ENCODE measurements at places on chromosomes 2 and 18.

DNA sequence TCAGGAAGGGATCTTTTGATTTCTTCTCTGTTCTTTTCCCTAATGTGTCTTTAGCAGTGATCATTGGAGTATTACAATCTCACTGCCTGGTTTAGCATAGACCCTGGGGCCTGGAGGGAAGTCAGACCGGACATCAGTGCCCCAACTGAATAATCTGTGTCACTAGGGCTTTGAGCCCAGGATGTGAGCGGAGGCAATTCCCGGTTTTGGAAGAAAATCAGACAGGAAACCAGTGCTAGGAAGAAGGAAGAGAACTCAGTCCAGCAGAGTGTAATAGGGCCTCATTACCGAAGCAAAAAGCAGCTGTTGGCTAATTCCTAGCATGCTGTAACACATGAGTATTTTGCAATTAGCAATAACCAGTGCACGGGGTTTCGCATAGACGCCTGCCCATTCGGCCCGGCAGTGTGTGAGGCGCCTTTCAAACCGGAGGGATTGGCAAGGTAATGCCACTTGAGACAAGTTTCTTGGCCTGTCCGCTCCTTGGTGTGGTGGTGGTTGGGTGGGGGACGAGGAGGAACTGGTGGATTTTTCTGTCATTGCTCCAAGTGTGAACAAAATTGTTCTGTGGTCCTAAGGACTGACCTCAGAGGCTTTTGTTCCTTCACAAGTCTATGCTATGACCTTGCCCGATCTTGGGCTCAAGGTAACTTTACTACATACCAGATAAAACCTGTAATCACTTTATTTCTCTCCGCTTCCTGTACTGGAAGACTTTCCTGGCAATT lies 2.8 kb downstream of the FOSL2 start:
- no peak for DNase-seq

DNA sequence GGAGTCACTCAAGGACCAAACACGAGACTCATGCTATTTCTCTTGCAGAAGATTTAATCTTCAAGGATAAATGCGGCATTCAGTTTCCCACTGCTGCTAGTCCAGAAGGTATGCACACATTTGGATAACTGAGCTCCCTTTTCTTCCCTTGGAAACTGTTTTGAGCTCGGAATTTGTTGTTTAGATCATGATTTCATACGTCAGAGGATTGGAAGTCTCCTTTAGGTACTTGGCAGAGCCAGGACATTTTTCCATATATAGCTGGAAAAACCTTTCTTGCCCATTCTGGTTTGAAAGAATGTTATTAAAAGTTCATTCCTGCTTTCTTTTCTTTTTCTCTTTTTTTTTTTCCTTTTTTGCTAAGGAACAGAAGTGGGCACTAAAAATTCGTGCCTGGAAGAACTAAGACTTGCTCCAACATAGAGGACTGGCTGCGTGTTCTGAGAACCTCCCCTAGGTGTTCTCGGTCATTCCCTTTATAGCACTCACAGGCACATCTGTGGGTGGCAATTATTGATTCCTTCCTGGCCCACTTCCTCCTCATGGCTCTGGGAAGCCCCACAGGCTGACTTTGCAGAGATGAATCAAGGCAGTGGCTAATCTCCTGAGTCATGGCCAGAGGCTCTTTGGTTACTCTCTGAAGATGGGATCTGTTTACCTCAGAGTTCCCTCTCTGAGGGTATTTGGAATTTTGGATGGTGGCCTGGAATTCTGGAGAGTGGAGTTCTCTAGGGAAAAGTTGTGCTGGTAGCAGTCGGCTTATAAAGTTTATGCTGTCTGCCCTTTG lies 104.8 kb downstream of the PLCL1 start:
- DNase-seq: peak; percentile 82

GRCh38 chr2:3208591-3208990 lies 169.0 kb downstream of the EIPR1 start:
- no peak for DNase-seq

- no peak for DNase-seq
These were observed 9.2 kb downstream of the SGPP2 start for GRCh38 chr2:222433332-222434173.

DNA sequence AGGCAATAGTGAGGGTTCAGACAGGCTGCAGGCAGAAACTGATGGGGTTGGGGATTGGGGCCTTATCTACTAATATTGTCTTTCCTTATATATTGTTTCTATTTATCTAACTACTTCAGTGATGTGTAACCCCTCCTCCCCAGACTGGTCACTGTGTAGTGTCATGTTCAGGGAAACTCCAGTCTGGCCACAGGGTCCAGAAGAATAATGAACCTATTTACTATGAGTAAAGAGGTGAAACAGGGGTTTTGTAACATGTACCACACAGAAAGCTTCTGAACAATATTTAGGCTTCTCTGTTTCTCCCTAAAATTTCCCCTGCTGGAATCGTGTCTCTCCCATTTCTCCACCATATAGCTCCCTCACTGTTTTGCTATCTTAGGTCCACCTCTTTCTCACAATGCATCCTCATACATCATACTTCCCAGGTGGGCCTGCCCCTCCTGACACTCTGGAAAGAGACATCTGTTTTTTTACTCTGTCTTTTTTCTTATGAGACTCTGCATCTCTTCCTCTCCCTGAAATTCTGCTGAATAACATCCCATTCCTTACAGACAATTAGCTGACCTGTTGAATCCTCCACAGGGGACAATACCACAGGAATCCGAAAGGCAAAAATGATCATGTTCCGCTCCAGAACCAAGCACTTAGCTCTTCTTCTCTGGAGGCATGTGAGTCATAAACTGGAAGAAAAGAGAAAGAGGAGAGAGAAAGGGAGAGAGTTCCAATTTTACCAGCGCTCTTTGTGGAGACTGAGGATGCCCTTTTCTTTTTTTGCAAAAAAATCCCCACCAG lies 154.8 kb downstream of the ZEB2 start:
- DNase-seq: peak; percentile 58

DNA sequence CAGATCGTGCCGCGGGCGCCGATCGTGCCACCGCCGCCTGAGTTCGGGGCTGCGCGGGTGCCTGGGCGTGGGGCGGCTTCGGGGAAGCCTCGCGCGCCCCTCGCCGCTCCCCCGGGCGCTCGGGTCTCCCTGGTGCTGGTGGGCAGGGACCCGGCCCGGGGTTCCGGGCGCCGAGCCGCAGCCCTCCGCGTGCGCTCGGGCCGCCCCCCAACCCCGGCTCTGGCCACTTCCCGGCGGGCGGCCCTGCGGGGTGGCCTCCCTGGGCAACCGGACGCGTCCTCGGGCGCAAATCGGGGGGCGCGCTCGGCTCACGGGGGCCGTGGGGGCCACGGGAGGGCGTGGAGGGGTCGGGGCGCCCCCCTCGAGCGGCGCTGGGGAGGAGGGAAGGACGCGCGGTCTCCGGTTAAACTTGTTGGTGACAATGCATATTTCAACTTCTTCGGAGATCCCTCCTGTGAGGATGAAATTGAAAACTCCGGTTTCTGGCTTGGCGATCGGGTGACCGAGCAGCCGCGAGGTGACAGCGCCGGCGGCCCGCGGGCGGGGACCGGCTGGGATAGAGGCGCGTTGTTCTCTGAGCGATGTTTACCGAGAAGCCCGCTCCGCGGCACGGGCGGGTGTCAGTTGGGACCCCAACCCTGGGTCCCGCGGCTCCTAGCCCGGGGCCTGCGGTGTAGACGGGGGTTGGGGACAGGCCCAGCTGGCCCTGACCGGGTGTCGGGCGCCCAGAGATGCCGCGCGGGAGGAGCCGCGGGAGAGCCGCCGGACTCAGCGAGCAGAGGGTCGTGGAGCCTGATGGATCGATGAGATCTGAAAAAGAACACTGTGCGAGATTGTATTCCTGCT lies 676 bp downstream of the SH3BP4 start:
- DNase-seq: no peak

Data from fibroblast of skin of left quadriceps (primary cell).